ENCODE measurements at places on chromosomes 12 and 14.
A peak's percentile ranks its signal among the peaks of the same experiment; 100 is the strongest.

DNA sequence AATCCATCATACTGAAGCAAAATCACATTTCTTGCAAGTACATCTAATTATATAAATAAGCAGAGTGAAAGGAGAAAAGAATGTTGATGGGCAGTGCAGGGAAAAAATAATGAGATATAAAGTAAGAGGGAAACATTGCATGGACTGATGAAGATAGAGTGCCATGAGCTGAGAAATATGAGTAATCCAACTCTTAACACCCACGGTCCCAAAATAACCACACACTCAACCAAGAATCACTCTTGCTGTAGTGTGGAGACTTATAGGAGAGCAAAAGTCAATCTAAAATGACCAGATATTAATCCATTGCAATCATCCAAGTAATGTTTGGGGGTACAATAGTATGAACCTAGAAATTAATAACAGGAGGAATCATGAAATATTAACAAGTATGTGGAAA lies 40.2 kb downstream of the MYF5 start:
- no peak for DNase-seq

DNA sequence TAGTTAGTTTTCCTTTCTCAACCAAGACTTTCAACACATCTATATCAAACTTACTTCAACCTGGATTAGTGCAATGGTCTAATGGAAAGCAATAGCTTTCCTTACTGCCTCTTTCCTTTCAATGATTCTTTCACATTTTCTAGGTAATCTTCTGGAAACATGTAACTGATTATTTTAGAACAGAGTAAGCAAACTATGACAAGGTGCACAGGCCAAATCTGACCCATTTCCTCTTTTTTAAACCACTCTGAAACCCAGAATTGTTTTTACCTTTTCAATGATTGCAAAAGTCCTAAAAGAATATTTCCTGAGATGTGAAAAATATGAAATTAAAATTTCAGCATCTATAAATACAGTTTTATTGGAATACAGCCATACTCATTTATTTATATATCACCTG lies 81.6 kb upstream of the TMTC2 start:
- DNase-seq = no peak

GRCh38 chr12:118763234-118763633 lies 218.1 kb upstream of the SRRM4 start:
- no peak for DNase-seq

GRCh38 chr14:94356379-94357056 lies 31.9 kb downstream of the SERPINA1 start:
- DNase-seq = no peak

- peak; percentile 11 for DNase-seq
Measured at GRCh38 chr14:44149597-44149996, 357.5 kb downstream of the FSCB start.

DNA sequence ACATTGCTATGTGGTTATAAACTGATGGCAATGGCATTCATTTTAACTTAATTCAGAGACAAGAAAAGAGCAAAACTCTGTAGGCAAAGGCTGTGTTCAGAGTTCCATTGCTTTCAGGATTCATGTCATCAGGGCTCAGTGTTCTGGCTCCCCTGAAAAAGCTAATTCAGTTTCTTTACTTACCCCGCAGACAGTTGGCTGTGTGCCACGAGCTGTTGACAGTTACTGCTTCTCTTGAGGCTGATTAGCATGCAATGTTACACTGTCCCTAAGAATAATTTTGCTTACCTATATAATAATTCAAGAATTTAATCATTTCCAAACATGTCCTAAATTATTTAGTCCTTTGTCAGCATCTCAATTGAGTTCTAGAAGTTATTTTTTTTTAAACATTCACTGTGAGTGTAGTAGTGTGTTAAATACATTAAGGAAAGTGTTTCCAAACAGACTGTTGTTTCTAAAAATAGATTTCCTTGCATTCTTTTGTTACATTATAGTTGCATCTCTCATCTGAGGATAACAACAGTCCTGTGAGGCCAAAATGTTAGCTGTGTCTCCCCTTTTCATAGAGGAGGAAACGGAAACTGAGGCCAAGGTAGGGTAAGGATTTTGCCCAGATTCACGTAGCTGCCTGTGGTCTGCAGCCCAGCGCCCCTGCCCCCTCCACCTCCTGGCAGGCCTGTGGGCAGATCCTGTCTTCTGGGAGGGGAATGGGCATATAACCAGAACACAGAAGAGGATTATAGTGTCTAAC lies 98.6 kb downstream of the PELI2 start:
- no peak for DNase-seq

GRCh38 chr14:39712293-39712999 lies 280.2 kb upstream of the FBXO33 start:
- DNase-seq = no peak
